ENCODE measurements at places on chromosomes 5 and 9.

GRCh38 chr5:174533751-174534241, 190.6 kb upstream of the MSX2 start:
- DNase-seq, result peak; percentile 89

DNA sequence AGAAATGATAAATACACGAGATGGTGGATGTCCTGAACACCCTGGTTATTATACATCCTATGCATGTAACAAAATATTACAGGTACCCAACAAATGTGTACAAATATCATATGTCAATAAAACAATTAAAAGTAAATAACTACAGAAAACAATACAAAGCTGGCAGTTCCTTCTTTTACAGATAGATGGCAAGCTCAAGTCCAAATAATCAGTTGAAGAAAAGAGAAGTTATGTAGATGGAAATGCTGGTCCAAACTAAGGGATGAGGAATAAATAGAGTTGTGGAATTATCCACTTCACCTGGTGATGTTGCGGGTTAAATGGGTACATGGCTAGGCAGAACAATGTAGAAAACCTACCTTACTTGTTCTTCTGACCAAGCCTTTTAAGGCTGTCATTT, 79.4 kb downstream of the PALM2AKAP2 start:
- no peak for DNase-seq

GRCh38 chr5:53311681-53312080, 168.7 kb upstream of the FST start:
- no peak for DNase-seq

DNA sequence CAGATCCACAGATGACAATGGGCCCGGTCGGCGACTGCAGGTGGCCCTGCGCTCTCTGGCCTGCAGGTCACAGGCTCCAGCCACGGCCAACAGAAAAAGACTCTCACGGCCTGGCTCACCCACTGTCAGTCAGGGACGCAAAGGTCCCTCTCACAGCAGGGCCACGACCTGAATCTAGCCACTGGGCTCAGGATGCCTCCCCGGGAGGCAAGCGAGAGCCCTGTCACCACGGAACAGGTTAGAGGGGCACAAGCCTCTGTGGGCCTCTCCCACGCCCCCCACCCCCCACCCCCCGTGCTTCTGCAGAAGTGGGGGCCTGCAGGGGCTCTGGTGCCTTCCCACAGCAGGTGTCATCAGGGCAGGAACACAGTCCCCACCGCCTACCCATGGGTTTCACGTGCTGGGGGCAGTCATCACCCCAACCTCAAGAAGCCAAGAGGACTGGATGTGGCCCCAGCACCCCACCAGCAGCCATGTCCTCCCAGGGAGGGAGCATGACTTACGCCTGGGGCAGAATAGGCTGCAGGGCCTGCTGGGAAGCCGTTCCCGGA, 17.3 kb upstream of the EGFL7 start:
- DNase-seq, result peak; percentile 63

DNA sequence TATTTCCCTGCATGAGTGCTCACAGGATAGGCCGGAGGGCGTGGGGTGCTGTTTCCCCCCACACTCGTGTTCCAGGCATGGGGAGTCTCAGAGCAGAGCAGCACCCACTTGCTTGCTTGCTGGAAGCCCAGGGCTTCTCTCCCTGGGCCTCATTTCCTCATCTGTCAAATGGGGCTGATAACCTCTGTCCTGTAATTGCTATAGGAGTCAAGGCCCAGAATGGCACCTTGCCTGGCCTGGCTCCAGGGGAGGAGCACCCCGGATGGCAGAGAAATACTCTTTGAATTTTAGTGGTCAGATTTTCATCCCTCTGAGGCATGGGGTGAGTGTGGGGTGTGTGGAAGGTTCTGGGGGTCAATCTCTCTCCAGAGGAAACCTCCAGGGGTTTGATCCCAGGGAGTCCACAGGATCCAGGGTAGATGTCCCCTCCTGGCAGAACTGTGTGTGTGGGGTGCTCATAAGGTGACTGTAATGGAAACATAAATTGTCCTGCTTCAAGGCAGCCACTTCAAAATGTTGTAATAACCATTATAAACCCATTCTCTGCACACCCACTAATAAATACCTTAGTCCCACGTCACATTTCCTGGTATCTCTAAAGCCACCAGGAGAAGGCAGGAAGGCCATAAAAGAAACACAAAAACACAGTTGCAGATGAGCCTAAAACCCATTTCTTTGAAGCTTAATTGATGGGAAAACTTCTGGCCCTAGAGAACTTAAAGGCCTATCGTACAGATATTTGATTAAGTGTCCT, 272.2 kb downstream of the FSTL4 start:
- DNase-seq, result no peak

- peak; percentile 7 for DNase-seq
These were observed 417.9 kb upstream of the ACTBL2 start for GRCh38 chr5:57900381-57900944.

DNA sequence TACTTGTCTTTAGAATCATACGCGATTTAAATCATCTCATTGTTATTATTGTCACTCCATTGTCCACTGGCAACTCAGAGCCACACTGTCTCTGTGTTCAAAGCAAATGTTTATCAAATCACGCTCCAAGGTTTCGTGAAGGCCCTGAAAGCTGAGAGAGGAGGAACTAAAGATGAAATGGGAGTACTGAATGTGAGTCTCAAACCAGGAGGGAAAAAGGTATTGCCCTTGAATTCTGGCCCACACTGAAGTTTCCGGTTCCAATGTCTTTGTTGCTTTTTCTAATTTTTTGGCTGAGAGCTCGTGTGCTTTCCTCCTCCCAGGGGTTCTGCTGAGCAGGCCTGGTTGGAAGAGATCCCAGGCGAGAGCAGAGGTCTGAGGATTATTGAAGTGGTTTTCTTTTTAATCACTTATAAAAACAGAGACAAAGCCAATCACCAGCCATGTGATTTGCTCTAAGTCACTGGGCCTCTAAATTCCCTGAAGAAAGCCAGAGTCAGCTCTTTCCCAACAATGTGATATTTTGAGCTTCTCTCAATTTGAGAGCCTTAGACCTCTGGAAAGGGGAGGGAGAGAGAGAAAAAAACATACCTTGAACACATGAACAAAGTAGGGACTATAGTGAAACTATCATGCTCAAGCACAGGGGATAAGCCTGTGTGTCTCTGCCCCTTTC, 420.8 kb upstream of the GRAMD2B start:
- no peak for DNase-seq

- no peak for DNase-seq
These were observed 141.1 kb upstream of the RAPGEF1 start for GRCh38 chr9:131880833-131881583.

DNA sequence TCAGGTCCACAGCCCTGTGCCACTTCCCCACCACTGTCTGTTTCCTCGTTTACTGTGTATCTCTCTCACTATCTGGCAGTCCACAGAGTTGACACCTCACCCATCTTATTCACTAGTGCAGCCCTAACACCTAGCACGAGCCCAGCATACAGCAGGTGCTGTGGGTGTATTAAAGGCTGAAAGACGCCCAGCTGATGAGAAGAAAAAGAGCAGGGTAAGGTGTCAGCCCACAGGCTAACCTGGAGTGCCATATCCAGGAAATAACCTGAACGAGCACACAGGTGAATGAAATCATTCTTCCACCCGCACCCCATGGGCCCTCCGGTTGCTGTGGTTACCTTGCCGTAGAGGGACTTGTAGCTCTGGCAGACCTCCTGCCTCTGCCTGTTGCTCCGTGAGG, 18.6 kb downstream of the ANXA6 start:
- DNase-seq, result no peak

DNA sequence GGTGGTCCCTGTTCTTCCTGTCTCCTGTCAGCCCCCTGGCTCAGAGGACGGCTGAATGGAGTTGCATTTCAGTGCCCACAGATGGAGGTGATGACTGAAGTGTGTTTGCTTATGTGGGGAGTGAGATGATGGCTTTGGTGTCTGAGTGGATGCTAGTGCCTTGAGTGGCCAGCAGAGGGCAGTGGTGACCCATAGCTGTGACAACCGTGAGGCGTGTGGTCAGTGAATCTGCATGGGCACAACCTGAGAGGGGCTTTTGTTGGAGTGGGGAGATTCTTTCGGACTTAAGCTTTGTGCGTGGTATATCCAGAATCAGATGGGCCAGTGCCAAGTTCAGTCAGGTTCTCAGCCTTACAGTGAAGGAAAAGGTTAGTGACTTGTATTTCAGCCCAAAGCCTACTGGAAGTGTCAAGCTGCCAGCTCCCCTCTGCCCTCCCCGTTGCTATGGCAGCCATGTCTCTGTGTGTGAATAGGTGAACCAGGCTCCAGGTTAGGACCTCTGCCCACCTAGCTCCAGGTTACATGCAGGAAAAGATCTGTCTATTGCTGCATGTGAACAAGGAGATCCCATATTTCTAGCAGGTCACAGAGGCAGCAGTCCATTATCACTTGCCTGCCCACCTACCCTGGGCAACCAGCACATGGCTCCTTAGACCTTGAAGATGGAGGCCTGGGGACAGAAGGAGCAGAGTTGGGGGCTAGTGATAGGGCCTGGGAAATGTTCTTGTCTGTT, 14.7 kb upstream of the CXXC5 start:
- DNase-seq, result peak; percentile 80

DNA sequence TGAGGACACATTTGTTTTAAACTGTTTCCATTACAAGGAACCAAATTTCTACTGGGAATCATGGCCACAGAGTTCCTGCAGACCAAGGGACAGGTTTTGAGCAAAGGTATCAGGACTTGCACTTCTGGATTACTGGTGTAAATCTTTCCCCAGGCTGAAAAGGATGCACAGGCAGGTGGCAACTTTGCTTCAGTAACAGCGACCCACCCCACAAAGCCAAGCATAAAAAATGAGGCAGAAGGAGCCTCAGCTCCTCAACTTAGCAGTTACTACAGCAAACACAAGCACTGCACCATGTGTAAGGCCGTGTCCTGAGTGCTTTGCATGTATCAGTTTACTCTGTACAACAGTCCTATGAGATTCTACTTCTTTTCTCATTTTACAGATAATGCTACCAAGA, 251.9 kb downstream of the EBF1 start:
- no peak for DNase-seq

DNA sequence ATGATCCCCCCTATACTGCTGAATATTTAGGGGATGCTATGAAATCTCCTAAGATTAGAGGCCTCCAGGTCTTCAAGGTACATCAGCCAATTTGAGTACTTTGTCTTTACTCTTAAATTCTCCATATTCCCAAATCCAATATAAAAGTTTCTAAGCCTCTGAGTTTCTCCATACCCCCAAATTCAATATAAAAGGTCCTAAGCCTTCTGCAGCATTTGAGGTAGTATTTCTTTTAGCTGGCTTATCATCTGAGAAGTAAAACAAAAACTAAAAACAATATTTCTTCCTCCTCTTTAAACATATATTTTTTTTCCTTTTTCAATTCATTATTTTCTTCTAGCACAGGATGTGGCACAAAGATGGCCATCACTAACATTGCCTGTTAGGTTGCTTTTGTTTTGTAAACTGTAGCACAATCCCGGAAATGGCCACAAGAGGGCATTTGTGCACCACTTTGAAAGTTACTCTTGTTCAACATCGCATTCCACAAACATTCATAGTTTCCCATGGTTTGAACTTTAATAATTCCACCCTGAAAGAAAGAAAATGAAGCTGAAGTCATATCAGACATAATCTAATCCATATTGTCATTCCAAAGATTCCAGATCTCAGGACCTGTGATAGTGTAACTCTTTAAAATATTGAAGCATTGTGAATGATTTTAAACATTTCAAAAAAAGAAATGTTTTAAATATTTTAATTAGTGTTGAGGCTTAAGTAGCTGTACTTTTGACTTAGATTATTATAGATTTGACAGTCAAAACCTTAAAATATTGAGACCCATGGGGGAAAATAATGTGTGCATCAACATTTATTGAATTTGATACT, 21.0 kb upstream of the SCGB3A2 start:
- peak; percentile 77 for DNase-seq

DNA sequence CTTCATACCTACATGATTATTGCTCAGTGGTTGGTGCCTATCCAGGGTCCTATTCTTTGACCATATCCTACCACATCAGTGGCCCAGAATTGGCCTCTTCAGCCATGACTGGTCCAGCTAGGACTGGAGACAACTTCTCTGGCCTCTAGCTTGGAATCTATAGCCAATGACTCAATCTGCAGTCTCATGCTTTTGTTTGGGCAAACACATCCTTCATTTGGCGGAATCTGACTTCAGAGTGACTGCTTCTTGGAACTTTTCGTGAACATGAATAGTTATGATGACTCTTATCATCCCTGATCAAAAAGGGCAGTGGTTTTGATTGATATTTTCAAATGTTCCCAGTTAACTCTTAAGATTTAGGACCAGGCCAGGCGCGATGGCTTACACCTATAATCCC, 134.1 kb downstream of the PAPPA start:
- no peak for DNase-seq

DNA sequence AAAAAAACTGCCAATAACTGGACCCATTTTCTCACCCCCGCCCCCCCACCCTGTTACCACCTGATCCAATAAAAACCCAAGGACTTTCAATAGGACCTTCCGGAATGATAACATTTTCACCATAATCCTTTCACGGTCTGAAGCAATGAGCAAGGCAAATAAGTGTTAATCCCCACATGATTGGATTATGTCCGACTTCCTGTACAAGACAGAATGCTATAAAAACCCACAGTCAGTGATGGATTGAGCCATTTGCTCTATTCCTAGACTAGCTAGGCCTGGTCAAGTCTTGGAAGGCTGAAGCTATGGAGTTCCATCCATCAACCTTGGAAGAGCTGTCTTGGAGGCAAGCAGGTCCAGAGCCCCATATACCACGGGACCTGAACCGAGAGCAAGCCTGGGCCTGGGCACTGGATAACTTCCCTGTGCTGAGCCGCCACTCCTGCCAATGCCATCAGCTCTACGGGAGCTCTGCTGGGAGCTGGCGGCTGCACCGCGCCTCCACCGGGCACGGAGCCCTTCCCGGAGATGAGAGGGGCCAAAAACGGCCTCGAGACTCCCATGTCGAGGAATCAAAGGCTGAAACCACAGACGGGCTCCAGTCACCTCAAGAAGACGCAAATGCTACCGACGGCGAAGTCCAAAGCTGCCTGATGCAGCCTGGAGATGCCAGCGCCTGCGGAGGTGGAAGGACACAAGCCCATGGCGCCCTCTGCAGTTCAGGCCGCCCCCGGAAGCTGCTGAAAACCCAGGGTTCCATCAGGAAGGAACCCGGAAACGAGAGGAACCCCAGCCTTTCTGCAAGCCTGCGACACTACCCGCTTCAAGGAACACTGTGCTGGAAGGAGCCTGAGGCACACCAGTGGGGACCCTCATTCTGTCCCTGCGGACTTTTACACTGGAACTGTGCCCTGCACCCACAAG, 69.2 kb downstream of the ANXA2R start:
- DNase-seq, result no peak

- DNase-seq, result no peak
These were observed 56.3 kb downstream of the INSYN2B start for GRCh38 chr5:169923988-169924387.

DNA sequence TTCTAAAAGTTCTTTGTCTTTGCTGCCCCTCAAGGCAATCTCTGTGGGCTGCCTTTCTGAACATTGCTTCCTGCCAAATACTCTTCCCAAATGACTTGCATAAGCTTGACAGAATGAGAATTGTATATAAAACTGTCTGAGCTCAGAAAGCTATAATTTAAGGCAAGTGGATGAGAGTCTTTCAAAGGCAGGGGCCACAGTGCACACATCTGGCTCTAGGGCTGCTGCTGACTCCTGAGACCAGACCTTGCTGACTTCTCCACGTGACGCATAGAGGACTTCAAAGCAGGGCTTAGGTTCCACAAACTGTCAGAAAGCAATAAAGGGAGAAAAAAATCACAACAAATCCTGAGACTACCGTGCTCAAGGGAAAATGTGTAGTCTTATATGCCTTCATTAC, 79.4 kb upstream of the DIRAS2 start:
- no peak for DNase-seq

GRCh38 chr5:42109006-42109572, 184.0 kb downstream of the FBXO4 start:
- DNase-seq, result no peak
